ENCODE measurements at places on chromosomes 7 and 10.

DNA sequence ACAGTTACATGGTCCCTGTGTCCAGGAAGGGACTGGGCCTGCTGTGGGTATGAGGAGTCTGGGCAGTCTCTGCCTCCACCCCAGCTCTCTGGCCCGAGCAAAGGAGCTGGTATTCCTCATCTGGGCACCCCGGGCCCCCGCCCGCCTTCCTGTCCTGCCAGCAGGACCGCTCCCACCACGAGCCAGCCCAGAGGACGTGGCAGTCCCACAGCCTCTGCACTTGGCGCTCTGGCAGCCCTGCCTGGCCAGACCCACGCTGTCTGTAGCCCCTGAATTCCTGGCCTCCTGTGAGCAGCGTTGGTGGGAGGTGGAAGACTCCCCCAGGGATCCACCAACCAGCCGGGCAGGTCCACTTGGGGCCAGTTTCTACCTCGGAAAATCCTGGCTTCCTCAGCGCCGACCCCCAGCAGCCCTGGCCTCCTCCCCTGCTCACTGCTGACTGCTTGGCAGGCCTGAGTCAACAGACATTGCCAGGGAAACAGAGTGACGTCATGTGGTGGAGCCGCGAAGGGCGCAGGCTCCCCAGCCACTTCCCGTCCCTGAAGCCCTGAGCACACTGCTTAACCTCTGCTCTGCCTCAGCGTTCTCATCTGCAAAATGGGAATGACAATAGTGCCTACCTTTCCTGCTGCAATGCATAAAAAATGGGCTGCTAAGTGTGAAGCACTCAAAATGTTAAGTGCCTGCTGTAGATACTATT lies 21.6 kb upstream of the LIMK1 start:
- peak; percentile 88 for DNase-seq

GRCh38 chr7:16914771-16915170 lies 33.0 kb upstream of the AGR3 start:
- no peak for DNase-seq

DNA sequence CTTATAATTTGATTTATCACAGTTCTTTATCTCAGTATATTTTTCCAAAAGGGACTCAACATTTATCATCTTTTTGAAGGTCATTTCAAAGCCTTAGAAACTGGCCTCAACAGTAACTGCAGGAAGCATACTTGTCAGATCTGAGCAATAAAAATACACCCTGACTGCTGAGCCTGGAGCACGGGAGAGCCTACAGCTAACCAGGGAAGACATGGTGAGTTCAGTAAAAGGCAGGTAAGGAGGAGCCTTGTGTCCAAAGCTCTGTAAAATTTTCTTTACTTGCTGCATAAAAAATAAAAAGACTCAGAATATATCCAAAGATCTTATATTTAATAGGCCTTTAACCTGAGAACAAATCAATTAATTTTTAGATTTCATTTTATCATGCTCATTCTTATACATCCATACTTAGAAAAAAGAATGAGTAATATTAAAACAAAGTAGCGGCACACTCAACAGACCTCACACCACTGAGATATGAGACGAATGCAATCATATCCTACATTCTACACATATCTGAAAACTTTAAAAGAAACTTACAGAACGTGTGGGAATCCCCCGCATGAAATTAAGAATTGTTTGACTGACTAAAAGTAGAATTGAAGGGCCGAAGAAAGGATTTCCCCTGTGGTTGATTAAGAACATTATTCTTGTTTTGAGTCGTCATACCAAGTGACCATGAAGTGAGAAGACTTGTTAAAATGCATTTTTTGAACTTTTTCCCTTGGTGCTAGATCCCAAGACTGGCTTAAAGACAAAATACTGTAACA lies 296.4 kb upstream of the MKLN1 start:
- DNase-seq = no peak

- DNase-seq = peak; percentile 42
These were observed 738.6 kb upstream of the LRRTM3 start for GRCh38 chr10:66187053-66187733.

DNA sequence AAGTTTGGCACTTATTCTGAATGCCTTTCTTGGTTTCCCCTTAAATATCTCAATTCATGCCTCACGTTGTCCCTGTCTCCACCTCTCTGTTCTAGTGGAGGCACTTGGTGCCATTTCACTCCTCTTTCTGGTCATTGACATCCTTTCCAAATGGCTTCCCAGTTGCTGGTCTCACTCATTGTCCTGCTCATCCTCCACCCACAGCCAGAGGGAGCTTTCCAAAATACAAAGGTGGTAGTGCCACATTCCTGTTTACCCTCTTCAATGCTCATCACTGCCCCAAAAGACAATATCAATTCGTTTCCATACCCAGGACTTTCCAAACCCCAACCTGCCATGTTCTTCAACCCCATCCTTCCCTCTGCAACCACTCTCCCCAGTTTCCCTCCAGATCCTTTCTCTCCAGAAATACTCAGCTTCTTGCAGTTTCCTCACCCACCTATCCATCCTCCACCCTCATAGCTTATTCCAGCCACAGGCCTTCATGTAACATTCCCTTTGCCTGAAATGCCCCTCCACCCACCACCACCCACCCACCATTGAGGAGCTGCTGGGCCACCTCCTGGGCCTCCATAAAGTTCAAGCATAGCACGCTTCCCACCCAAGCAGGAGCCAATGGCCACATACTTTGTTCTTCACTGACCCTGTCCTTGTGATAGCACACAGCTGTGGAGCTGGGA lies 63.1 kb upstream of the ADRB1 start:
- DNase-seq = no peak

- no peak for DNase-seq
These were observed 243.9 kb downstream of the SNX10 start for GRCh38 chr7:26535483-26536007.

GRCh38 chr10:58266003-58266825 lies 1.5 kb downstream of the IPMK start:
- DNase-seq = peak; percentile 28

- no peak for DNase-seq
These were observed 124.3 kb downstream of the THSD7A start for GRCh38 chr7:11707606-11708193.

DNA sequence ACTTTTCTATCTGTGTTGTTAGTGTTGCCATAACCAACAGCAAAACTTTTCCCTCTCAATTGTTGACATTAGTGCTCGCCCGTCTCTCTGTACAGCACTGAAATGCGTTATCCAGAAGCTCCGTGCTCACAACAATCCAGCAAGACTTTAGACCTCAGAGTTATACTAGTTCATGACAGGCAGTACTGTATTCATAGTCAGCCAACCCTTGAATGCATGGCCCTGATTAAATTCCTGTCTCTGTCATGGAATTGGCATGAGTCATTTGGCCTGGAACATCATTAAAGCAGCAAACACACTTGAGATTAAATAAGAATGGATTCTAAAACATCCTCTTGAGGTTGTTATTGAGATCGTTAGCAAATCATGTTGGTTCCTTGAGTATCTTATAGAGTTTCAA lies 405.5 kb upstream of the C7orf33 start:
- DNase-seq = no peak

GRCh38 chr10:58641095-58641531 lies 128.4 kb downstream of the BICC1 start:
- DNase-seq = no peak

GRCh38 chr7:18663321-18663720 lies 167.8 kb downstream of the HDAC9 start:
- peak; percentile 0 for DNase-seq

DNA sequence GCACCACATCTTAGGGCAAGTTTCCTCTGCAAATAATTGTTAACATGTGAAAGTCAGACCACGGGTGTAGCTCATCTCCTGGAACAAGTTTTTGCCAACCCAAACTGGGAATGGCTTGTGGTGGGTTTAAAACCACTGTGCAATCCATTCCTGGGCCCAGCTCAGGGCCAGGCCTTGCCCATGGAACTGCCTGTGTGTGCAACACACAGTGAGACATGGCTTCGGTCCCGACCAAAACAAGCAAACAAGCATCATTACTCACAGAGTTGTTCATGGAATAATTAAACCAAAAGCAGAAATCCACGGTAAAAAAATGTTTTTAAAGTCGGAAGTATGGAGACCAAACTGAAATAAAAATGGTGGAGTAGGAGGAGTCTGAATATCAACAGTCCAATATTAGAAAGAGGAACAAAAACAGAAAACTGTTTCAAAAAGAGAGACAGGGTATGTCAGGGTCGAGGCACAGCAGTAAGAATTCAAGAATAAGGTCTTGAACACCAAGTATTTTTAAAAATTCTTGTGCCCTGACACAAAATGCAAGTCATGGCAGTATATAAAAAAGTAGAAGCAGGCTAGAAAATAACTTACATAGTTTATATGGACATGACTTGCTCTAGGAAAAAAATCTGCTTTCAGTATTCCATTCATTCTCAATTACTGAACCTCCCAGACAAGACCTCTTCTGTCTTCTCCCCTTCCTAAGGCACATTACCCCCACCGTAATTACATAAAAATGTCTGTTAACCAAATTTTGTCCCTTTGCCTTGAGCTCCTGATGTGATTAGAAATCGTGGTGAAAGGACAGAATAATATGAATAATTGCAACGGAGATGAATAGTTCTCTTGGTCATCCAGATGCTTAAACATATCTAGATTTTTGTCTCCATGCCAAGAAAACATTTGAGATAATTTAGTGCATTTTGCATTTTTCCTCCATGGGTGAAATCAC lies 88.4 kb downstream of the FAS start:
- DNase-seq = no peak

GRCh38 chr7:134632937-134633540 lies 13.6 kb upstream of the BPGM start:
- no peak for DNase-seq

DNA sequence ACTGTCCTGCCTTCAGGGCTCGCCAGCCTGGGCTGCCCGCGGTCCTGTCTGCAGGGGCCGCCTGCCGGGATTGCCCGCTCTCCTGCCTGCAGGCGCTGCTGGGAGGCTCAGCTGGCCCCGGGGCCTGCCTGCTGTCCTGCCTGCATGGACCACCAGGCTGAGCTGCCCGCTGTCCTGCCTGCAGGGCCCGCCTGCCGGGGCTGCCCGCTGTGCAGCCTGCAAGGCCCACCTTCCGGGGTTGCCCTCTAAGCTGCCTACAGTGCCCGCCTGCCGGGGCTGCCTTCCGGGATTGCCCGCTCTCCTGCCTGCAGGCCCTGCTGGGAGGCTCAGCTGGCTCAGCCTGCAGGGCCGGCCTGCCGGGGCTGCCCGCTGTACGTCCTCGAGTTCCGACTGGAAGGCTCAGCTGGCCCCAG lies 164.4 kb downstream of the GLRX3 start:
- DNase-seq = no peak

DNA sequence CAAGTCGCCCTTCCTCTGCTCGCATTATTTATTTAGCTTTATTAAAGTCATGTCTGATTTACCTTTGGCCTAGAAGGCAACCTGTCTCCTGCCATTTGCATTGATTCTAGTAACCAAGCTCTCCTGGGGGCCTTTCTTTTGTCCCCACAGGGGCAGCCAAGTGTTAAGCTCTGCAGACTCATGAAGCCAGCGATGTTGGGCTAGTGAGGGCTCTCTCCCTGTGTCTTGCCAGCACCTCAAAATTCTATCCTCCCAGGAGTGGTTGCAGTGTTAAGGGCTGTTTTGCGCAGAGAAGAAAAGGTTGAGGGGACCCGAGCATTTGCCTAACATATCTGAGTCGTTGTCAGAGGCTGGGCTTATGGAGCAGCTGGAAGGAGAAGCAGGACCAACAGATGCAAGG lies 61.9 kb downstream of the AOC1 start:
- no peak for DNase-seq

GRCh38 chr10:113487154-113487553 lies 65.7 kb upstream of the HABP2 start:
- no peak for DNase-seq

DNA sequence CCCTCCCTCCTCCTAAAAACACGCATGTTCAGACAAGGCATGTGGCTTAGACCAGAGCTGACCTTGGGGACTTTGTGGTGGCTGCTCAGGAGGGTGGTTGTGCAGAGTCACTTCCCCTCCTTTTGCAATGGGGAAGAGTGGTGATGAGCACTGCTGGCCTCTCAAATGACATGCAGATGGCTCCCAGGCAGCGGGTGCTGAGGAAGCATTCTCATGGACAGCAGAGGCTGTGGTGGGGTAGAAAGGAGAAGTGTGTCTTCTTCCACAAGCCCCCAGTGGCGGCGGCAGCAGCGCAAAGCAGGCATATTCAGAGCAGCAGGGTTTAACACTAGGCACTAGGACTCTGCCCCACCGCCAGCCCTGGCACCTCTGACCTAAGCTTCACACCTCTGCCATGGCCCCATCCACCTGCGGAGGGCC lies 105.9 kb upstream of the ANLN start:
- DNase-seq = no peak

- DNase-seq = peak; percentile 17
These were observed 156.5 kb upstream of the CHST15 start for GRCh38 chr10:124249812-124250432.

DNA sequence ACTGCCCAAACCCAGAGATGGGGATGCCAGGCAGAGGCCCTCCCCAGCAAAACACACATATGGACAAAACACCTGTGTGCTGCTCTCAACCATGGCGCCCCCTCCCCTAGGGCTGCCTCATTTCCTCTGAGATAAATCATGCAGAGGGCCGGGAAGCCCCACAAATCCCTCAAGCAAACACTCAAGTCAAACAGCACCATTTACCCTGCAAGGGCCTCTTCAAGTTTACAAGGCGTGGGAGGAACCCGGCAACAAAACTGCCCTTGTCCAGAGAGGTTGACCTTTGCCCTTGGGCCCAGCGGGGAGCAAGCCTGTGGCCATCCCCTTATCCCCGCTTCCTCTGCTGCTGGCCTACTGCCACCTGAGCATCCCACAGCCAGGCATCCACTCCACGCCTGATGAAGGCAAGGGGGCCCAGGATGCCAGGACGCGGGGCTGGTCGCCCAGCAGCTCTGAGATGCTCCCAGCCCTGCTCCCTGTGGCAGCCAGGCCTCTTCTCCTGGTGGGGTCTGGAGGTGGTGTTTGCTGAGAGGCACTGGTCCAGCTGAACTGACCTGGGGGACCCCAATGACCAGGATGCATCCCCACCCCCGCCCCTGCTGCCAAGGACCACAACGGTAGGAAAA lies 77.4 kb downstream of the DLG5 start:
- no peak for DNase-seq

DNA sequence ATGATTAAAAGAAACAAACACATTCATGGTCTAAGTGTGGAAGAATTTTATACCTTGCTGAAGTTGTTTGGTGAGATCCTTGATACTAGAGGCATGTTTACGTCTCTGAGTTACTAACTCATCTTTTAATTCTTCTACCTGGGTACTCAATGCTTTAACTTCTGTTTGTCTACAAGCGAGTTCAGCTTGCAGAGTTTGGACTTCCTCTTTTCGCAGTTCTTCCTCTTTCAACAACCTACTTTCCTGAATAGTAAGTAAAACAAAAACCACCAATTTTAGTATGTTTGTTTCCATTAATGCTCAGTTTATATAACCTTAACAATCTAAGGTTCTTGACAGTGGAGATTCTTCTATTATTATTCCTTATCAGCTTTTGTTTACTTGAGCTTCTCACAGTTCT lies 42.9 kb downstream of the CCDC186 start:
- no peak for DNase-seq

- DNase-seq = no peak
These were observed 118.2 kb downstream of the LARP4B start for GRCh38 chr10:813286-813685.

- DNase-seq = no peak
These were observed 227.6 kb downstream of the FZD1 start for GRCh38 chr7:91491868-91492267.

All from Jurkat, Clone E6-1 (cell line).